ENCODE measurements at places on chromosomes 5 and 9.

DNA sequence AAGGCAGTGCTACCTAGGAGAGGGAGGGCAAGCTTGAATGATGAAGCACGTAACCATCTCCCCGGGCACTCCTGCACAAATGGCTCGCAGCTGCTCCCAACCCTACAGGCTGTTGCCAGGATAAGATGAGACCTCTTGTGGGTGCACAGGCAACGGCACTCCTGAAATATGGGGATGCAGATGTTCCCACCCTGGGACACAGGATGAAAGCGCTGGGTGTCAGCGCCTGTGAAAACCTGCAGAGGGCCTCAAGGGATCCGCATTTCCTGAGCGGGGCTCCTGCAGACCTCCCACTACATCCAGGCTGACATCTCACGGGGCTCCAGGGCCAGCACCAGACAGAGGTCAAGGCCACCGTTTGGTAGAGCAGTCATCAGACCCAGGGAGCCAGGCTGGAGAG is 60.7 kb downstream of the SMIM23 start:
- no peak for DNase-seq

- DNase-seq = no peak
These were observed 5.8 kb downstream of the DAPK1 start for GRCh38 chr9:87503430-87503829.

GRCh38 chr9:11063263-11063662 is 450.5 kb upstream of the PTPRD start:
- no peak for DNase-seq

GRCh38 chr9:28001096-28001495 is 427.8 kb upstream of the C9orf72 start:
- no peak for DNase-seq

GRCh38 chr9:114395334-114395617 is 7.5 kb upstream of the AKNA start:
- no peak for DNase-seq
